ENCODE measurements at places on chromosomes 3 and 15.

GRCh38 chr15:84944311-84944710 lies 37.3 kb upstream of the PDE8A start:
- no peak for DNase-seq

GRCh38 chr15:85354948-85355347 lies 25.5 kb upstream of the AKAP13 start:
- DNase-seq: no peak

DNA sequence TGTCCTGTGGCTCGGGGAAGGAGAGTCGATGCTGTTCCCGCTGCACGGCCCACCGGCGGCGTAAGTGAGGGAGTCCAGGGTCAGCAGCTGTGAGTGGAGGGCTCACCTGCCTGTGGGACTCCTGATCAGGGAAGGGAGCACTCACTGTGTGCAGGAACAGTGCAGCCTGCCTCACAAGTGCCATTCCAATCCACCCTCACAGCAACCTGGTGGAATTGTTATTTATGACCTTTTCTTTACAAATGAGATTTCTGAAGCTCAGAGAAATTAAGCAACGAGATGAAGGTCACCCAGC lies 9.0 kb downstream of the CHRD start:
- no peak for DNase-seq

GRCh38 chr15:80585544-80586018 lies 109.5 kb upstream of the ABHD17C start:
- no peak for DNase-seq

GRCh38 chr3:104447681-104448080 lies 919.0 kb upstream of the ALCAM start:
- DNase-seq: no peak

GRCh38 chr3:165181556-165181955 lies 14.6 kb downstream of the SLITRK3 start:
- DNase-seq: no peak

DNA sequence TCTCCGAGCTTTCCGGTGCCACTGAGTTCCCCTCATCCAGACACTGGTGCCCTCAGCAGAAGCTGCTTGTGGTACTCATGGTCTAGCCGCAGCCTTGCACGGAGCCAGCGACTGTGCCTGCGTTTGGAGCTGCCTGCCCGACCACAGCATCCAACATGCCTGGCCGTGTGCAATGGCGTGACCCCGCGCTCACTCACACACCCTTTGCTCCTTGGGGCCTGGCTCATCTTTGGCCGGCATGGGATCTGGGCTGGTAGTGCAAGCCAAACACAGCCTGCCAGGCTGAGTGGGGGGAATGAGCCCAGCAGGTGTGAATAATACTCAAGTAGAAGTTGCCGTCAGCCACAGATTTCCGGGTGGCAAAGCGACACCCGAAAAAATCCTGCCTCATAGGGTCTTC lies 1178.7 kb upstream of the GBE1 start:
- peak; percentile 14 for DNase-seq

DNA sequence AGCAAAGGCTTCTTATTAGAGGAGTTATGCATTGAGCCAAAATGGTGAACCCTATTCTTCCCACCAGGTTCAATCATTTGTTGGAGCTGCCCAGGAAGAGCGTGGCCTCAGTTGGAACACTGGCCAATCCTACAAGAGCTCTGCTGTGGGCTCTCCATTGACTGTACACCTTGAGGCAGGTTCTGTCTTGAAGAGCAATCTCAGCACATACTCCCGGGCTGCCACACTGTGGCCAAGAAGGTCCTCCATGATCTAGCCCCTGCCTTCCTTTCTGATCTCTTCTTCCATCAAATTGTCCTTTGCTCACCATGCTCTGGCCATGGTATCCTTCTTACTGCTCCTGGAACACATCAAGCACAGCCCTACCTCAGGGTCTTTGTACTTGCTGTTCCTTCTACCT lies 5.7 kb upstream of the SUMF1 start:
- no peak for DNase-seq

GRCh38 chr15:72155003-72155621 lies 36.9 kb downstream of the SENP8 start:
- DNase-seq: no peak

DNA sequence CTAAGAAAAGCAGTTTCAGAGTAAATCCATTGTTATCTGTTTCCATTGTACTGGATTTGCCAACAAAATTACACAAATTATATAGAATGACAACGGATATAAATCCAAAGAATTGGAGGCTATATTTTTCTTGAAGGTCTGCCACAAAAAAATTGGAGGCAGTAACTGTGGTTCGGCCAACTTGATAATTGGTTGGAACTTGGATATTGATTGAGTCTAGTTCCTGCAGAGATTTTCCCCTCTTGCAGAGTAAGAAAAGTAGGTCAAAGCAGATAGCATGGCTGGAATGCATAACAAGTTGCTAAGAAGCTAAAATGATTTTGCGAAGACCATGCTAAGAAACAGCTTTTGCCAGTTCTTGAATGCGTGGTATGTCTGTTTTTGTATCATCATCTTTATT lies 269.6 kb upstream of the CFAP20DC start:
- no peak for DNase-seq

DNA sequence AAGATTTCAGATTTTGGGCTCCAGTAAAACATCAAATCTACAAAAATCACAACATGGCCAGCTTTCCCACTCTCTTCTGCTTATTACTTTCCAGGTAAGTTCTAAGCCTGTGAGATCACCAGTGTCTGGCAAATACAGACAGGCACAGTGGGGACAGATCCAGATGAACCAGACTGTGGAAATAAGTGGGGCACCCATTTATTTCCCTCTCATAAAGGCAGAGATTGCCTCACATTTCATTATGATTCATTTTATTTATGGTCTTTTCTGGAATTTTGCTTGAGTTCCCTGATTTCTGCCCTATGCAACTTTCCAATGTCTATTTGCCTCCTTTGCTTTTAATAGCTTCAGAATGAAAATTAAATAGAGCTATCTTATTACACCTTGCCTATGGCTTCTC lies 66.8 kb downstream of the GREM1 start:
- DNase-seq: no peak

GRCh38 chr15:80641384-80641783 lies 53.7 kb upstream of the ABHD17C start:
- DNase-seq: no peak

GRCh38 chr3:171643681-171644080 lies 166.6 kb downstream of the PLD1 start:
- DNase-seq: no peak

- DNase-seq: no peak
Observed at GRCh38 chr3:55173504-55173903, 245.6 kb upstream of the LRTM1 start.

DNA sequence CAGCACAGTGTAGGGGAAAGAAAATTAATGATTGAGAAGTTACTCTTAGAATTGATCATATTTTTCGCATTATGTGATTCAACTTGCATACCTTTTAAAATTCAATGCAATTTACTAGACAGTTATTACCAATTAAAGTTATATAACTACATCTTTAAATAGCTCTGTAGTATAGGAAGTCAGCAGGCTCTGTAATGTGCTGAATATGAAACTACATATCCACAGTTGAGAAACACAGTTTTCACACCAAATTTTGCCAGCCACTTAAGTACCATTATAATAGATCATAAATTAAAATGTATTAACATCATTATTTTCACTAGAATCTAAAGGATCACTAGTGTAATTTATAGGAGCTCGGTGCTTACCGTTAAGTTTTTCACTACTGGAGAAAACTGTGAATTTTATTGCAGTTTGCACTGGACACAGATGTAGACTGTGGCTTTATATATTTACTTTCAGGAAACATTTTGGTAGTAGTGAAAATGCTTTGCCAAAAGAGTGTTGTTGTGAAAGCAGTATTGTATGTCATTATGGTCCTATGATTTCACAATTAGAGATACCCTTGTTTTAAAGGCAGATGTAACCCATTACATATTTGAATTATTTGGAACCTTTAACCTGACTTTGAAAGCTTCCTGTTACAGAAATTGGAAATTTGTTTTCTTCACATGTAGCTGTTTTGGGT lies 113.6 kb downstream of the PLCL2 start:
- no peak for DNase-seq

GRCh38 chr3:55523471-55523870 lies 36.4 kb upstream of the WNT5A start:
- DNase-seq: no peak

DNA sequence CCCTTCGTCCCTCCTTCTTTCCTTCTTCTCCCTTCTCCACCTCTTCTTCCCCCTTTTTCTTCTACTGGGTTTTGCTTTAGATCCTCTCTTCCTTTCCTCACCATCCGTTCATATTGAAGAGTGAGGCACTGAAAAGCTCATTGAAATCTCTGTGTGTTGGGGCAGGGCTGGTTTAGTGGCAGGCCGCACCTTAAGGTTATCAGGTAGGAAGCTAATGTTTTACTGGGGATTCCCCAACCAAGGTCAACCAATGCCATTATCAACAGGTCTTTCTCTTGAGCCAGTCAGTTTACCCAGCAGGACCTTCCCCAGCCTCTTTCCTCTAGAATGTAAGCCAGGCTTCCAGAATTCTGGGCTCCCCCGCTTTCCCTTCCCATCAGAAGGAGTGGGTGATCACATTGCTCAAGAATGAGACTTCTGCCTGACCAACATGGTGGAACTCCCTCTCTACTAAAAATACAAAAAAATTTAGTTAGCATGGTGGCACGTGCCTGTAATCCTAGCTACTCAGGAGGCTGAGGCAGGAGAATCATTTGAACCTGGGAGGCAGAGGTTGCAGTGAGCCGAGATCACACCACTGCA lies 11.5 kb upstream of the VPS8 start:
- DNase-seq: no peak

DNA sequence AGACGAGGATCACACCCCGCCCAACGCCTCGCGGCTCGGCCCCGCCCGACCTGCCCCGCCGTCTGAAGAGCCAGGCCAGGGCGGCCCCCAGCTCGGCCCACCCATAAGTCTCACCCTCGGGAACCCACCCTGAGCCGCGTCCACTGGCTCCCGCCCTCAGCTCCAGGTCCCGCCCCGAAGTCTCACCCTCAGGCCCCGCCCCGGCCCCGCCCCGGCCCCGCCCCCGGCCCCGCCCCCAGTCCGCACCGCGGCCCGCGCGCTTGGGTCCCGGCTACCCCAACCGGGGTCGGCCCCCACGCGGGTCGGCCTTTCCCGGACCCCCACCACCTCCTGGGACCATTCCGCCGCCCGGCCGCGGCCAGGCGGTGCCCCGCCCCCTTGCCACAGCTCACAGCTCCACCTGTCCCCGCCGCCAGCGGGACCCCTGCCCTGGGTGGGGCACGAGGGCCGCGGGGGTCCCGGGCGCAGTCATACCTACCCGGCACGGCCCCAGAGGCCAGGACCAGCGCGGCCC lies 489 bp downstream of the CSPG5 start:
- DNase-seq: peak; percentile 29

DNA sequence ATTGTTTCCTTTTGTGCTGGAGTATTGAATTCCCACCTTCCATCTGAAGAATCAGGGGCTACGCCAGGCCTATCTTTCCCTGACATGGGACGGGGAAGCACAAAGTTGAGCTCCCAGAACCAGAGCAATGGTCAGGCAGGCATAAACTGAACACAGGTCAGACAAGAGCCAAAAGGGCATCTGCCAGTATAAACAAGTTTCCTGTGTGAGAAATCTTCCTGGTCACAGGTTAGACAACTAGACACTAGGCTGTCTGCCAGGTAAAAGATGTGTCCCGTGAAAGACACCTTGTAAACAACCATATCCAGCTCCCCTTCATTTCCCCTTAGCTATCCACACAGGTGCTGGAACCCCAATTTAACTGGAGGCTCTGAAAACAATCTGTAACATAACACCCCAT lies 44.0 kb upstream of the CD96 start:
- no peak for DNase-seq

DNA sequence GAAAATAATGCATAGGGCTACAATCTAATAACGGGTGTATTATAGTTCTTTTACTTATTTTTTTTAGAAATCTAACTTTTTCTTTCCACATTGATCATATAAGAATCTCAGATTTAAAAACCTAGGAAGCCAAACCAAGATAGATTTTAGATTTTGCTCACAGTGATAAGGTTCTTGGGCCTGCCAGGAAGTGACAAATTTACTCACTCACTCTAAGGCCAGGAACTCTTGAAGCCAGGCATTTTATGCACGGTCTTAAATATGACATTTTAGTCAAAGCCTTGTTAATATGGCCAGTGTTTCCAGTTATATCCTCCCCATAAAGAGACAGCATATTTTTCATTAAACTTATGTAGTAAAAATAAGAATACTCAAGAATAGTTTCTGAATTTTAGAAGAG lies 271.4 kb downstream of the SQOR start:
- no peak for DNase-seq

- no peak for DNase-seq
Observed at GRCh38 chr3:156772588-156773206, 53.5 kb upstream of the LEKR1 start.

DNA sequence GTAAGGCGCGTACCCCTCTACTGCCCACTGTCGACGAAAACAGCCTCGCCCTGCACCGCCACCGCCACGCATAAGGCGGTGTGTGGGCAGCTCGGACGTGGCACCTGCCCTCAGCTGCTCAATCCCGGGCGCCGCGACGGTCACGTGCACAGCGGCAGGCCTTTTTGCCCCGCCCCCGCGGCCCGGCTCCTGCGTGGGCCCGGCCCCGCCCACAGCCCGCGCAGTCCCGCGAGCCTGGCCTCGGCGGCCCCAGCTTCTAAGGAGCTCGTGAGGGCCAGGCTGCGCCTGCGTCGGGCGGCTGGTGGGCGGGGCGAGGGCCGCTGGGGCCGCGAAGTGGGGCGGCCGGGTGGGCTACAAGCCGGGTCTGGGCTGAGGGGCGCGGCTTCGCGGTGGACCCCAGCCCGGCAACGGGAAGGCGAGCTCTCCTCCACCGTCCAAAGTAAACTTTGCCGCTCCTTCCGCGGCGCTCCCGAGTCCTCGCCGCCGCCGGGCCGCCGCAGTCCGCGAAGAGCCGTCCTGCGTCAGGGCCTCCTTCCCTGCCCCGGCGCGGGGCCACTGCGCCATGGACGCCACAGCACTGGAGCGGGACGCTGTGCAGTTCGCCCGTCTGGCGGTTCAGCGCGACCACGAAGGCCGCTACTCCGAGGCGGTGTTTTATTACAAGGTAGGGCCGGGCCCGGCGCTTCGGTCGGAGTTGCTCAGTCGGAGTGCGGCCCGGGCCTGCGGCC lies at the start of gene CAPN7:
CAPN7 (plus strand) TSS at position 313 of the 728 bp plus-strand sequence; CDS start at position 563, 250 bp downstream.
- DNase-seq: peak; percentile 96
